Activated CD4-positive, alpha-beta T cell treated with anti-CD3 and anti-CD28 coated beads, Interleukin-2, amount 10 ng/mL, durations not matched to agents 7 days and 5 days (primary cell): ENCODE measurements at places on chromosomes 16 and 17.
A peak's percentile ranks its signal among the peaks of the same experiment; 100 is the strongest.

- DNase-seq = no peak
Observed at GRCh38 chr17:81443269-81443668, 48.0 kb downstream of the BAHCC1 start.

DNA sequence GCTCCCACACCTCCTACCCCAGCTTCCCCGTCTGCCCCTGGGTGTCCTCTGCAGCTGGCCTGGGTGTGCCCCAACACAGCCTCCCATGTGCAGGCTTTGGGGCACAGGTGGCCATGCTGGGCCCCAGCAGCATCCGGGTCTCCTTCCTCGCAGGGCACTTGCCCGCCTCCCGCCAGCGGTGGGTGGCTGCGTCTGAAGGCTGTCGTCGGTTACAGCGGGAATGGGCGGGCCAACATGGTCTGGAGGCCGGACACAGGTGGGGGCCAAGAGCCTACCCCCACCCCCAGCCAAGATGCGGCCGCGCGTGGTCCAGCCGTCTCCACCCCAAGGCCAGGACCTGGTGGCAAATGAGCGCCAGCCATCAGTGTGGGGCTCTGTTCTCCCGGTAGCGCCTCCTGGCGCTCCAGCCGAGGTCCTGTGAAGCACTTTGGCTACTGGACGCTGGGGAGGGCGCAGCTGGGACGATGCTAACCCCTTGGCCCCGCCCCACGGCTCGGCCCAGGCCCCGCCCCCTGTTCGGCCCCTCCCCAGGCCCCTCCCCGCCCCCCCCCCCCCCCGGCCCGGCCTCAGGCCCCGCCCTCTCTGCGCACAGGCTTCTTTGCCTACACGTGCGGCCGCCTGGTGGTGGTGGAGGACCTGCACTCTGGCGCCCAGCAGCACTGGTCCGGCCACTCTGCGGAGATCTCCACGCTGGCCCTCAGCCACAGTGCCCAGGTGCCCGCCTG, 7.3 kb upstream of the RHOT2 start:
- peak; percentile 77 for DNase-seq

DNA sequence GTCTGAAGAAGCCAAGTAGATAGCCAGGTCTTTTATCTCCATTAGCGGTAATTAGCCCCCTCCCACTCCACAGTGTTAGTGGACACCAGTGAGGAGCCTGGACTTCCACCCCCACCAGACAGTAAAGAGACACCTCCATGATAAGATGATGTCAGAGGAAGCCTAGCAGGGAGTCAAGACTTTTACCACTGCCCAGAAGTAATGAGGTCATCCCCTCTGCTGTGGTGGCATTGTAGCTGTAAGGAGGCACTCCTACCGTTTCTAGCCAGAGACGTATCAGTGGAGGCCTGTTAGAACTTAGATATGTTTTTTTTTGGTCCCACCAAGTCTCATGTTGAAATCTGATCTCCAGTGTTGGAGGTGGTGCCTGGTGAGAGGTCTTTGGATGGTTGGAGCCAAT, 38.1 kb downstream of the PIK3R5 start:
- DNase-seq = no peak

DNA sequence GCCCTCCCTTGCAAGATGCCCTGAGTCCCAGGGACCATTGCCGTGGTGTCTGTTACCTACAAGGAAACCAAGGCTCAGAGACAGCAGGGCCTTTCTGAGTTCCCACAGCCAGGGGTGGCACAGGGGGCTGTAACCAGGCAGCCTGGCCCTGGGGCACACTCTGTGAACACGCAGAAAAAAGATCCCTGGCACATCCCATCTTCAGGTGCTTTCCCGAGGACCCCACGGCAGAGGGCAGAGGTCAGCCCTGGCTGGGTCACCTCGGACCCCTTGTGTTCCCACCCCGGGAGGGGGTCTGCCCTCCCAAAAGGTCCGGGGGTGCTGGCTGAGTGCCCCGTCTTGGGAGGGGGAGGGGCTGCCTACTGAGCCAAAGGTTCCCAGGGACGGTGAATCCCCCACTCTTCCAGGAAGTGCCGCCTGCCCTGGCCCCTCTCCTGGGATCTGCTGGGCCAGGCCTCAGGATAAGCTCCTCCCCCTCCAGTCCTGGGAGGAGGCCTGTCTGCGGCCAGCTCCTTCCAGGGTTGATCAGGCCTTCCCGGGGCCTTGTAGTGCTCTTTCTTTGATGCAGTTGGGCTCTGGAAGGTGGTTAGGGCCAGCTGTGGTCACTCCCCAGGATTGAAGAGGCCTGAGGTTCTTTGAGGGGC, 8.1 kb downstream of the GLIS2 start:
- DNase-seq = no peak

DNA sequence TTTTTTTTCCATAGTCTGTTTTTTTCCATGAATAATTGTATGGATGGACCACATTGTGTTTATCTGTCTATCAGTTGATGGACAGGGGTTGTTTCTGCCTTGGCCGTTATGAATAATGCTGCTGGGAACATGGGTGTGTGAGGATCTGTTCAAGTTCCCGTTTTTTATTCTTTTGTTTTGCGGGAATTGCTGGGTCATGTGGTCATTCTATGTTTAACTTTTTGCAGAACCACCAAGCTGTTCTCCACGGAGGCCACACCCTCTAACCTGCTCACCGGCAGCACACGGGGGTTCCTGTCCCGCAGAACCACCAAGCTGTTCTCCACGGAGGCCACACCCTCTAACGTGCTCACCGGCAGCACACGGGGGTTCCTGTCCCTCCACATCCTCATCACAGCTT, 5.9 kb upstream of the MSLN start:
- DNase-seq = no peak

DNA sequence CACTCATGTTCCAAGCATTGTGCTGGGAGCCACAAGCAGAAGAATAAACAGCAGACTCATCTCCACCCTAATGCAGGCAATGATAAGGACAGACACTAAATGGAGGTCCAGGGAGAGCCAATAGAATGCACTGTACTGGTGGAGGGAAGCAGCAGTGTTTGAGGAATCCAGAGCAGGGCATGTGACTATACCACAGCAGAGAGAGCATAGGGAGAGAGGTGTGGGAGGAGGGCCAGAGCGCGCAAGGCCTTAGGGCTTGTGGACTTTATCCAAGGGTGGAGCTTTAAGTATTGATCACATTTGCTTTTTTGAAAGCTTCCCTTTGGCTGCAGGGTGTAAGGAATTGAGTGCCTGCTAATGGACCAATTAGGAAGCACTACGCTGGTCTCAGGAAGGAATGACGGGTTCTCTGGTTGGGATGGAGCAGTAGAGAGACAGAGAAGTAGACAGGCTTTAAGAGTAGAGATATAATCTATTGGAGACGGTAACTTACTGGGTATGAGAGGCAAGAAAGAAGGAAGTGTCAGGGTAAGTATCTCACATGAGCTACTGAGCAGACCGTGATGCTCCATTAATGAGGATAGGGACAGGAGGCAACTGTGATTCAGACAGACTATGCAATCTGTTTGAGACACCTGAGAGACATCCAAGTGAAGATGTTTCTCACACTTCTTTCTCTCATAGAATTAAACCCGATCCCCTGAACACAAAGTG, 82.2 kb downstream of the MYO1D start:
- no peak for DNase-seq

DNA sequence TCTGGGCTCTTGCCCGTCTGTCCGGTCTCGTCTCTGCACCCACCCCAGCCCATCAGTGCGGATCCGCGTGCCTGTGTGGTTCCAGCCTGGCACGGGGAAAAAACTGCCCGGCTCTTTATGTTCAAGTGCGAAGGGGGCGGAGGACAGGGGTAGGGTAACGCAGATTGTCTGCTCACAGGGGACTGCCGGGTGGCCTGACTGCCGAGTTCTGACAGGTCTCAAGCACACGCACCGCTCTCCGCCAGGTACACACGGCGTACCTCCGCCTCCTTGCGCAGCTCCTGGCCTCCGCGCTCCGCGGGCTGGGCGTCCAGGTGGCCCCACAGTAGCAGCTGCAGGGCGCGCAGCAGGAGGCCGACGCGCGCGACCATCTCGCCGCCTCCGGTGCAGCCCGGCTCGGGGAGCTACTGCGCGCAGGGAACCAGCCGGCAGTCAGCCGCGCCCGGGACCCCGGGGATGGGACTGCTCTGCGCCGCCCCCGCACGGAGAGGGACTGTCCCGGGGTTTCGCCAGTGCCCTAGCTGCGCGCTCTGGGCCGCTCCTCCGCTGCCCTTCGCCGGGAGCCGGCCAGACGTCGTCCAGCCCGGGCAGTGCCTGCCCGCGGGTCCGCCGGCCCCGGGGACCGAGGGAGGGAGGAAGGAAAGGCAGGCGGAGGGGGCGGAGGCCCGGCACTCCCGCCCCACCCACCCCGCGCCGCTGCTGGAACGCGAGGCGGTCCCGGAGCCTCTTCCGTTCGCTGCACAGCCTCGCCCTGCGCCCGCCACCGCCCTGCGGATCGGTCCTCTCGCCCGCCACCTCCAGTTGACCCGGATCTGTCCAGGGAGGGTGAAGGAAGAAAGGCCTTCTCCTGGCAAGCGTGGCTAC, at the start of gene MMP28:
Gene MMP28, minus strand, starts transcription at position 635 of the 864 bp plus-strand sequence. Its CDS starts 264 bp downstream, at position 371.
- DNase-seq = peak; percentile 29

DNA sequence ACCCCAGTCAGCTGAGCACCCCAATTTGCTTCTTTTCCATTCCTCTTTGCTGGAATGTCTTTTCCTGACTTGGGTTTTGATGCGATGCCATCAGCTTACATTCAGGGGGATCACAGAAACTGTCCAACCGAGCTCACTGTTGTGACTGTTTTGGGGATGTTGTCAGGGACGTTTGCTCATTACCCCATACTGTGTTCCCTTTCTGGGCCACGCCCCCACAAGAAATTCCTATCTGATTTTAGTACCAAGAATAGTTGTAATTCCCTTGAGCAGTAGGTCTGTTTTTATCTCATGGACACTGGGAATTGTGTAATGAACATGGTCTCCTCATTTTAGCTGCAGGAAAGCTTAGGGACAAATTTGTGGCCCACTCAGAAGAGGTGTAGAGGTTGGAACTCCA, 2.6 kb upstream of the NTN1 start:
- no peak for DNase-seq

DNA sequence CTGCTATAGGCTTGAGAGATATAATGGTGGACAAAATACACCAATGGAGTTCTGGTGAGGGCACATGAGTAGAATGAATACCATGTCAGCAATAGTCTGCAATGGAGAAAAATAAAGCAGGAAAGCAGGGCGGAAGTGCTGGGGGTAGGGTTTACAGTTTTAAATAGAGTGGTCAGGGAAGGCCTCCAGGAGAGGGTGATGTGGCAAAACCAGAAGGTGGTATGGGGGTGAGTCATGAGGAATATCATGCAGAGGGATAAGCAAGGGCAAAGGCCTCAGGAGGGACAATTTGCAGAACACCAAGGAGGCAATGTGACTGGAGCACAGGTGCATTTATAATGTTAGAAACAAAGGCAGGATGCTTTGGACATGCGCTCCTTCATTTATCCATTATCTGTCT, 102.0 kb downstream of the ITFG1 start:
- no peak for DNase-seq

- DNase-seq = no peak
Observed at GRCh38 chr17:47810200-47810821, 11.3 kb downstream of the OSBPL7 start.

- no peak for DNase-seq
Observed at GRCh38 chr16:57434003-57434402, 13.2 kb downstream of the CIAPIN1 start.

DNA sequence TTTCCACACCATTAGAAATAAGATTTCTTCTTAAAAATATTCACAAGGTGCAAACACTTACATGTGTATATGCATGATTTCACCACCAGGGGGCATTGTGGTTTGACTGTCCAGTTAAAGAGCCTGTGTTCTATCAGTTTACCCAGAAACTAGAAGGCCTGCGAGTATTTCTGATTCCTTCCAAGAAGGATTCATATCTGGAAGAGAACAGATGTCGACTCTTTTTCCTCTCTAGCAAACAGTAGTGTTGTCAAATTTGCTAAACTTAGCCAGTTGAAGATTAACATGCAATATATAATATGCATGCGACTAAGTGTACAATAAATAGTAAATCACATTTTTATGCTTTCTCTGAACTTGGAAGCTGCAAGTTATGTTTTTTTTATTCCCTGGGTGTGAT, 404.1 kb downstream of the WWOX start:
- DNase-seq = peak; percentile 68

DNA sequence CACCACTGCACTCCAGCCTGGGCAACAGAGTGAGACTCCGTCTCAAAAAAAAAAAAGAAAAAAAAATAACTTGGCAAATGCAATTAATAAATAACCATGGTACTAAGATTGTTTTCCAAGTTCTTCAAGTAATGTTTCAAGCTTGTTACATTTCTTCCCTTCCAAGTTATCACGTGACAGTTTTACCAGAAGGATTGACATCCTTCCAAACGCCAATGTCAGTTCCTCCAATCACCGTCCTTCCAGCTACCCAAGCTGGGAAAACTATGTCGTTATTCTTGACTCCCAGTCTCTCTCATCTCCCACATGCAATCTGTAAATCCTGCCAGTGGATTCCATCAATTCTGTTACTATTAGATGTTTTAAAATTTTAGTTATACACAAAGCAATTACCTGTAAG, 3.9 kb upstream of the PHAF1 start:
- no peak for DNase-seq

DNA sequence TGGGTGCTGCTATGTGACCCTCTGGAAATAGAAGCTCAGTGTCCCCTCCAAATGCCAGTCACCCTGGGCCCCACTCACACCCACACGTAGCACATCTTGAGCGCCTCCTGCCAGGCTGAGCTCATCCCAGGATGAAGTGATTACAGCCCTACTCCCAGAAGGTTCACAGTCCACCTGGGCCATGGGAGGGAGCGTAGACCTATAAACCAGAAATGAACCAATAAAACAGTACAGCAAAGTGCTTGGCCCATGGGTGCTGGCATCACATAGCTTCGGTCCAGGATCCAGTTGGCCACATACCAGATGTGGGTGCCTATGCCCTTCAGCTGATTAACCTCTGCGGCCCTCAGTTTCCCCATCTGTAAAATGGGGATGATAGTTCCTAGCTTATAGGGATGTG, 2.2 kb upstream of the BICDL2 start:
- no peak for DNase-seq

DNA sequence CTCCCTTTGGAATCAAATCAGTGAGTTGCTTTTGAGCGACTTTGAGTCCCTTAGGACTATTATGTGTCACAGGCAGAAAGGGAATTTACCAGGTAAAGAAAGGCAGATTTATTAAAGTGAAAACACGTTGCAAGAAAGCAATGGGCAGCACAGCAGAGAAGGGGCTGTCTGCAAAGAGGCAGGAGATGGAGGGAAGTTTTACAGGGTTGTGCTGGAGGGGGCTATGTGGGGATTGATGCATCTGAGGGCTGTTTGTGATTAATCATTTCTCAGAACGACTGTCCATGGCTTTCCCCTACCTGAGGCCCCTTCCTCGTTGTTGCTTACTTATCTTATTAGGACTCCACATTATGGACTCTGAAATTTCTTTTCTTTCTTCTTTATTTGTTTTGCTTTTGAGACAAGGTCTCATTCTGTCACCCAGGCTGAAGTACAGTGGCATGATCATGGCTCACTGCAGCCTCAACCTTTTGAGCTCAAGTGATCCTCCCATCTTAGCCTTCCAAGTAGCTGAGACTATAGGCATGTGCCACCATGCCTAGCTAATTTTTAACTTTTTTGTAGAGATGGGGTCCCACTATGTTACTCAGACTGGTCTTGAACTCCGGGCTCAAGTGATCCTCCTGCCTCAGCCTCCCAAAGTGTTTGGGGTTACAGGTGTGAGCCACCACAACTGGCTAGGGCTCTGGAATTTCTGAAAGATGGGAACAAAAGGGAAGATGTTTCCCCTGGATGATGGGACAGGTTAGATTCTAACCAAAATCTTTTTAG, 5.5 kb downstream of the WWP2 start:
- no peak for DNase-seq
